Heart right ventricle (tissue), 16 donors: ENCODE measurements at places on chromosomes 11 and 22. TPM values are rescaled to one million over a fixed set of nuclear protein-coding genes. Genes with fewer than 3 reads are reported as not detected.

GRCh38 chr11:64758330-64759079, 1.3 kb downstream of the PYGM start:
- no peak for DNase-seq

DNA sequence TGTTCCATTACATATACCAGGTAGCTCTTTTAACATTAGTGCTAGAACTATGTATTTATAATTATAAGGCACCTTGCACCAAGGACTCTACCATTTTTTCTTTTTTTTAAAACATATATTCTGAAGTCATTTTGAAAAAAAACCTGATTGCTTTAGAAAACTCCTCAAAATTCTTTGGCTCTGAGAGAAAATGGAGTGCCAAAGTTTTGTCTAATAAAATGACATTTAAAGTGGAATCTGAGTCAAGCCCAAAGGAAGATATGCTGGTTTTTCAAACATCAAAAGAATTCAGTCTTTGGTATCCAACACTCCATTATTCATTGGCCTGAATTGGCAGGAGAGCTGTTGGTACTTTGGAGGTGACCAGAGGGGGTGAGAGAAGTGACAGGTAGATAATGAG, 116.5 kb downstream of the ME3 start:
- DNase-seq, result no peak

APOA4 gene
- total RNA-seq, result 0.26 TPM

DNA sequence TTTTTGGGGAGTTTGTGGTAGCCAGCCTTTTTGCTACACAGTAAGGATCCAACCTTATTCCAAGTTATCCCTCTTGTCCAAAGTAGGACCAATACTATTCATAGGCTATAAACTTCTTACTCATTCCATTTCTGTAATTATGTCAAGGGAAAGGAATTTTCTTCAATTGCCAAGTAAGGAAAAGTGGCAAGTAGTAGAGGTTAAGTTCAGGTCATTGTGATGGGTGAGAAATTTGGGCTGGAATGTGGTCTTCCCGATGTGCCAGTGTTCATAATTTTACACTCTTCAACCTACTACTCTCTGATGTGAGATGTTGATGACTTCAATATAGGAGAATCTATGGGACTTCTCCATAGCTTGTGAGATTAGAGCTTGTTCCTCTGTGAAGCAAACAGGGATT, 648.8 kb downstream of the METTL15 start:
- DNase-seq, result no peak
